Left cardiac atrium (tissue), 4 donors: ENCODE measurements at places on chromosomes 2 and 18.

DNA sequence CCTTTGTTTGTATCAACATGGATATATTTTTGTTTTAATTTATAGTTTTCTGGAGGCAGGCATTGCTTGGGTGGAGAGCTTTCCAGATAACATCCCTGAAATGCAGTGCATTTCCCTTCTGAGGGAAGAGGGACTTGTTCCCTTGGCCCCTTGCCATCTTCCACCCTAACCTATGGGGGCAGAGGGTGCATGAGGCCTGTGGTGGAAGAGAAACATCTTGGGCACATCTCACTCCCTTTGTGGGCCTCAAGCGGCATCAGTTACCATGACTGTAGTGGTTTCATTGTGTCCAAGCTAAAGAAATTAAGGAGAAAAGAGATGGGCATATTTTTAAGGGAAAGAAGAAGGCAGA lies 5.3 kb upstream of the RPL37A start:
- DNase-seq: no peak

- DNase-seq: no peak
These were observed 16.4 kb downstream of the POU3F3 start for GRCh38 chr2:104870100-104870975.

DNA sequence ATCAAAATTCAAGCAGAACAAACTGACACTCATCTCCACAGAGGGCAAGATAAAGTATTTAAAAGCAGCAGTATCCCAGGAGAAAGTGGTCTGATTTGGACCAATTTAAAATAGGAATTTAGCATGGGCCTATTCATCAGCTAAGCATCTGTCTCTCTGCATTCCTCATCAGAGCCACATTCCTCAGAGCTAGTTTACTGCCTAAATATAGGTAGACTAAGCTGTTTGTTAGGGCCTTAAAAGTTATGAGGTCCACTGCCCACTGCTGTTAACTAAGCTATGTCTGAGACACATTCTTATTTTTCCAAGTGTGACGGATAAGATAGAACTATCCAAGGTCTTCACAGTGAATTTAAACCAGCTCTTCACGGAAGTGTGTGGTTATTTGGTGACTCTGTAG lies 17.6 kb downstream of the NEB start:
- DNase-seq: no peak

GRCh38 chr2:25105336-25106085 lies 62.9 kb downstream of the POMC start:
- no peak for DNase-seq

DNA sequence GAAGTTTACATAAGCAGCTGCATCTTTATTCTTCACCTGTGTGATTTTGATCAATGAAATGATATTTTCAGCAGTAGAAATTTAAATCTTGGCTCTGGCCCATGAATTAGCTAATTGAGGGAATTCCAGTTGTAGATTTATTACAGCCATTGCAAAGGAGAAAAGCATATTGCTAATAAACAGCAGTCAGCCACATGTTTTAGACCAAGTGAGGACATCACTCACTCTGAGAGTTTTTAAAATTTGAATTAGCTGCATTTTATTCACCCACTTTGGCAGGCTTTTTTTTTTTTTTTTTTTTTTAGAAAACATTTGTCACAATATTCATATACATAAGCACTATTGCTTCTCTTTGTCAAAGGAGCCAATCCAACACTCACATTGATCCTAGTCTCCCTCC lies 479.4 kb upstream of the VRK2 start:
- no peak for DNase-seq

DNA sequence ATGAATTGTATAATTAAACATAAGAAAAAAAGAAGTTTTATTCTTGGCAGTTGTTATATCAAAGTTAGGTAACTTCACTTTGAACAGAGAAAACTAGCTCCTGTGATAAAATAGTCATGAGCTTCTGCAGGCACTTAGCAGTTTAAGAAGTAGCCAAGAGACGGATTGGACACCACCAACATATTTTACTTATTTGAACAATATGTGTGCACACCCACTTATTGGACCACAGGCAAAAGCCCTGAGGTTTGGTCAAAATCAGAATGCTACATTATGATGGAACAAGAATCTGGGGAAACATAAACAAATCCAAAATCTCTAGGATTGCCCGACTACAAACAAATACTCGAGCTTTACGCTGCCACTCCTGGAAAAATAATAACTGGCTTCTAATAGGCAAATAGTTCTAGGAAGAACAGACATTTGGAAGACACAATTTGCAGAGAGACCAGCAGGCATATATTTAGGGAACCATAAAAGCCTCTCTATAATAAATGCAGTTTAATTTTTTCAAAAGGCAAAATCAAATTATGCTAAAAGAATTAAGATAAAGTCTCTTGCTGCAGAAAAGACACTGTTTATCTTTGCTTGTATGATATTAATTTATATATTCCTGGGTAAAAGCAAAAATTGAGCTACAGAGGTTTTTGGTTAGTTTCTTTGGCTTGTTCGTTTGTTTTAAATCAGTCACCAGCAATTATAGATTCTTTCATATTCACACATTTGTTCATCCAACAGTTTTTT lies 117.9 kb downstream of the CDC42EP3 start:
- DNase-seq: no peak

DNA sequence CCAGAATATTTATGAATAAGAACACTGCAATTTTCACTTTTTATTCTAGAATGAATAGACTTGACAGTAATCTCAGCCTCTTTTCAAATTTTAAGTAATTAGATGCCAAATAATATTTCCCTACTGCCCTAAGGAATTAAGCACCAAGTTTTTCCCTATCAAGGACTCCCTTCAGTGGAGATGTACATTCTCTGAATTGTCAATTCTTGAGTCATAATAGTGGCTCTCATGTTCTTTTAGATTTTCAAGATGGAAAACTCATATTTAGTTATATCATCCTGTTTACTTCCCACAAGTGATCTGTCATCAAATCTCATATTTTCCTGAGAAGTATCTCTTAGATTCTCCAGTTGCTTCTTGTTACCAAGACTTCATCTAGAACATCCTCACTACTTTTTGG lies 1248.9 kb upstream of the CHAC2 start:
- no peak for DNase-seq

DNA sequence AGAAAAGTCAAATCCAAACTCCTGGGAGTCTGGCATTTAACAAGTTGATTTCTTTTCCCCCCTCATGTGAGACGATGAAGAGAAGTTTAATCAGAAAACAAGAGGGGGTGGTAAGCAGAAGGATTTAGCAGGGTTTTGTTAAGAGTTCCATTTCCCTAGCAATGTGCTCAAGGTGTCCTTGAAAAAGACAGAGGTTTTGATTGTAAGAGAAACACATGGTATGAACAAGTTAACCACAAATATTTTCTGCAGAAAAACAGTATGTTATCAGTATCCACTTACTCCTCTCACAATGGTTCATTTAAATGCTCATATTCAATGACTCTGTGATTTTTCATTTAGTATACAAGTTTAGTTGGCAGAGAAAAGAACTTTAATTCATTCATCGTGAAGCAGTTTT lies 26.8 kb downstream of the LAMA1 start:
- no peak for DNase-seq

DNA sequence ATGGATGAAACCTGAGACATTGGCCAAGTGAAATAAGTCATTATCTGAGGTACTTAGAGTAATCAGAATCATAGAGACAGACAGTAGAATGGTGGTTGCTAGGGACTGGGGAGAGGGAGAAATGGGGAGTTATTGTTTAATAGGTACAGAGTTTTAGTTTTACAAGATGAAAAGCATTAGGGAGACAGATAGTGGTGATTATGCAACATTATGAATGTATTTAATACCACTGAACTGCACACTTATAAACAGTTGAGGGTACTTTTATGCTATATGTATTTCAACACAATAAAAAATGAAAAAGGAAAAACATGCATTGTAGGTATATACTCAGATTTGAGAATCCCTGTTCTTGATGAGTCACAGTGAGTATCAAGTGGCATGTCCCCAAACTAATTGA lies 59.7 kb downstream of the EPC2 start:
- DNase-seq: no peak
